ENCODE measurements at places on chromosomes 4 and X. TPM values are rescaled to one million over a fixed set of nuclear protein-coding genes. Genes with fewer than 3 reads are reported as not detected.

Gene H2BW2
- total RNA-seq, result not detected

- DNase-seq, result no peak
These were observed 19.7 kb downstream of the ANTXR2 start for GRCh38 chr4:80053140-80053910.

Gene UGT2B7
- not detected for total RNA-seq

Gene DGKK
- total RNA-seq, result 1.4 TPM

Gene EMCN
- total RNA-seq, result not detected

GRCh38 chrX:3450881-3451570 lies 104.6 kb upstream of the MXRA5 start:
- no peak for DNase-seq

Gene PNMA5
- 0.22 TPM for total RNA-seq

GRCh38 chr4:6071191-6071958 lies 53.1 kb upstream of the C4orf50 start:
- DNase-seq, result peak; percentile 72

GRCh38 chrX:121151293-121151692 lies 103.9 kb downstream of the GLUD2 start:
- no peak for DNase-seq

- DNase-seq, result peak; percentile 66
These were observed 36.4 kb downstream of the HTRA3 start for GRCh38 chr4:8305851-8306471.

- DNase-seq, result no peak
These were observed 47.9 kb upstream of the PACRGL start for GRCh38 chr4:20652226-20652885.

- DNase-seq, result no peak
These were observed 818.4 kb upstream of the GRID2 start for GRCh38 chr4:91485415-91485814.

DNA sequence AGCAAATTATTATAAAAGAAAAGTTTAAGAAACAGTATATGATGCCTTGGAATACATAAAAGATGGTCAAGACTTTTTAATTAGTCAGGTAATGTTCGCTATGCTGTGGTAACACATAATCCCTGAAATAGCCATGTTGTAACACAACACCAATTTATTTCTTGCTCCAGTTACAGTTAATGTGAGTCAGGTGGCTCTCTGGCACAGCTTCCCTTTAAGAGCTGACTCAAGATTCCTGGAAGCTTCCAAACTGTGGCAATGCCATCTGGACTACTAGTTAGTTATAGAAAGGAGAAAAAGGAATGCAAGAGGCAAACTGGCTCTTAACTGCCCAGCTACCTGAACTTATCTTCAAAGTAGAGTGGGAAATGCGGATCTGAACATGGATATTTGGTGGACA lies 210.5 kb downstream of the CHM start:
- no peak for DNase-seq

DNA sequence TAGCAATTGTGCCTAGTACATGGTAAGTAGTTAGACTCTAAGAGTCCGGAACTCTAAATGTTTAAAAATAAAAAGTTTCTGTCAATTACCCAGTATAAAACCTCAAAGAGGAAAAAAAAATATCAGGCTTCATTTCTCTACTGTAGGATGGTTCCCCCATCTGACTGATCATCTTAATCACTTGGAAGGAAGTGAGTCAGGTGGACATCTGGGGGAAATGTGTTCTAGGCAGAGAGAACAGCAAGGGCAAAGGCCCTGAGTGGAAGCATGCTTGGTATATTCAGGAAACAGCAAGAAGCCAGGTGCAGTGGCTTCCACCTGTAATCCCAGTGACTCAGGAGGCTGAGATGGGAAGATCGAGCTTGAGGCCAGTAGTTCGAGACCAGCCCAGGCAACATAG lies 2.9 kb upstream of the EIF1AX start:
- no peak for DNase-seq

- no peak for DNase-seq
These were observed 534.4 kb upstream of the EPHA5 start for GRCh38 chr4:66204534-66205247.

DNA sequence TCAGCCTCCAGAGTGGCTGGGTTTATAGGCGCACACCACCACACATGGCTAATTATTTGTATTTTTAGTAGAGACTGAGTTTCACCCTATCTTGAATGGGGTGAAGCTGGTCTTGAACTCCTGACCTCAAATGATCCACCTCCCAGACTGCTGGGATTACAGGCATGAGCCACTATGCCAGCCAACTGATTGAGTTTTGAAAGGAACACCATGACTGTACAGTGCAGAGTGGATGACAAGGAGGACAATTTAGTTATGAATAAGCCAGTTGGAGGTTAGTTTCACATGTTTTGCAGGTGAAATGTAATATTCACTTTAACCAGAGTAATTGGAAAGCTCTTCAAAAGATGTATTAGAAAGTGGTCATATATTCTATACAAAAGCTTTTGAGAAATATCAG lies 60.8 kb downstream of the PCDH18 start:
- no peak for DNase-seq

- DNase-seq, result no peak
These were observed 73.8 kb downstream of the FBXW7 start for GRCh38 chr4:152462047-152462446.

- DNase-seq, result no peak
These were observed 96.7 kb upstream of the PBDC1 start for GRCh38 chrX:76076124-76076523.

- peak; percentile 51 for DNase-seq
These were observed 93.9 kb upstream of the FRMPD3 start for GRCh38 chrX:107355533-107355932.

Gene FREM3
- total RNA-seq, result not detected

Gene IL2
- not detected for total RNA-seq

DNA sequence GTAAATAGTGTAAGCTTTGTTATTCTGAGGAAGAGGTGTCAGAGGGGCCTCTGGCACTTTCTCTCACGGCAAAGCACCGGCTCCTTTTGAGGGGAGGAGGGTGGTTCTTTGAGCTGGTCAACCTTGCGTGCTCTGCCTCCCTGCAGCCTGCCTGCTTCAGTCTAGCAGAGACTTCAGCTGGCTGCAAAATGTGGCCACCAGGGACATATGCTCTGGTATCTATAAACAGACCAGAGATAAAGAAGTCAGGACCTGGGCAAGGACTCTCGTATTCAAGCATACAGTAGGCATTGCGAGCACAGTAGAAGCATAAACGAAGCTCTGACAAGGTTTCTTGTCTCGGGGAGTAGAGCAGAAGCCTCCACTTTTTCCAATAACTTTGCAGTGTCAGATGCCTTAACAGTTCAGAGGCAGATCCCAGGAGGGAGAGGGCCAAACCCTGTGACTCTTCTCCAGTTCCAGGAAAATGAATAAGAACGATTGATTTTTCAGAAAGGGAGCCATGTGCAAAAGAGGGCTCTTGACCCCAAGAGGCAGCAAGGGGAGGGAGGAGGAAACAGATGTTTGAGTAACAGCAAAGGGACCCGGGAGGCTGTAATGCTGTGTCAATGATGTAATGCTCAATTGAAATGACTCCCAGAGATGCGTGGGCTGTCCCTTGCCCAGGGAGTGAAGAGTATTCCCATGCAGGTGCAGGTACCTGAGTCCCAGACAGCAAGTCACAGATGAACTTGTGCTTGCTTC lies 57.9 kb upstream of the TEX13D start:
- no peak for DNase-seq

DNA sequence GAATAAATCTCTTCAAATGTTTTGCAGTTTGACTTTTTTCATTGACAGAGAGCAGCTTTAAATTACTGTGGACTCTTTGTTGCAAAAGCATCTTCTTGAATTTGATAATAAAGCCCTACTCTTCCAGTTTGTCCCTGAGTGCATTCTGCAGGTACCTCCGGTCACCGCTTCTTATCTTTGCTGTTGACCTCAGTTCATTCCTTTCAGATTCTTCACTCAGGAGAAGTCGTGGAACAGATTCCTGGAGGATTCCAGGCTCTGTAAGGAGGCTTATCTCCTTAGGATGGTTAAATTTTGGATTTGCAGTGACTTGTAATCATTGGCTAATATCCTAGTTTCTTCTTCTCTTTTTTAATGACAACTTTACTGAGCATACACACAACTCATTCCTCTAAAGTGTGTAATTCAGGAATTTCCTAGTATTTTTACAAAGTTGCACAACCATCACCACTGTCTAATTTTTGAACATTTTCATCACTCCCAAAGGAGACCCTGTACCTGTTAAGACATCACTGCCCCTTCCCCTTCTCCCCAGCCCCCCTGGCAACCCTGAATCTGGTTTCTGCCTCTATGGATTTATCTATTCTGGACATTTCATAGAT lies 22.0 kb downstream of the TBL1X start:
- no peak for DNase-seq

DNA sequence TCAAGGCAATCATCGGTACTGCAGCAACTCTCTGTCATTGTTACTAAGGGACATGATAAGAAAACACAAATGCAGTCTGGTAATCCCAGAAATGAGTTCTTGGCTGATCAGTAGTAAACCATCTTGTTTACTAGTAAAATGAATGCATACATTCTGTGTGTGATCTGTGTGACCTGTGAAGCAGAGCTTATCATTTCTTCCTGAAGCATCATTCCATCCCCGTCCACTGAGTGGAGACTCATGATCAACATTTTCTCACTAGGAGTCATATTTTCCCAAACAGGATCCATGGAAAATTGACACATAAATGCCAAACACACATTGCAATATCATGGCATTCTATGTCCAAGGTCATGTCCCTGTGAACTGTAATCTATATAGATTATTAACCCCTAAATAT lies 226.1 kb downstream of the ANKRD50 start:
- DNase-seq, result no peak

Gene PPID
- 37.2 TPM for total RNA-seq

Gene PLP1
- total RNA-seq, result 60.7 TPM

Gene ATP1B4
- not detected for total RNA-seq

- DNase-seq, result no peak
These were observed 507.7 kb upstream of the DIAPH2 start for GRCh38 chrX:96176921-96177320.

Data from H7 (cell line).